ENCODE measurements at places on chromosomes 5 and 9. TPM values are rescaled to one million over a fixed set of nuclear protein-coding genes. Genes with fewer than 3 reads are reported as not detected.

GRCh38 chr5:170223360-170223759, 9.4 kb upstream of the C5orf58 start:
- no peaks in the 10 kb centered on the region for H3K4me1 ChIP-seq
- no peak for DNase-seq
- no peak overlapping the region for H3K27ac ChIP-seq
- H3K4me3 ChIP-seq = no peak overlapping the region
- H3K36me3 ChIP-seq = no peaks in the 10 kb centered on the region

GRCh38 chr5:24789611-24790351, 145.0 kb upstream of the CDH10 start:
- H3K36me3 ChIP-seq = no peaks in the 10 kb centered on the region
- no peak overlapping the region for H3K27ac ChIP-seq
- H3K27me3 ChIP-seq = no peaks in the 10 kb centered on the region
- no peak overlapping the region for H3K4me3 ChIP-seq
- DNase-seq = no peak

DNA sequence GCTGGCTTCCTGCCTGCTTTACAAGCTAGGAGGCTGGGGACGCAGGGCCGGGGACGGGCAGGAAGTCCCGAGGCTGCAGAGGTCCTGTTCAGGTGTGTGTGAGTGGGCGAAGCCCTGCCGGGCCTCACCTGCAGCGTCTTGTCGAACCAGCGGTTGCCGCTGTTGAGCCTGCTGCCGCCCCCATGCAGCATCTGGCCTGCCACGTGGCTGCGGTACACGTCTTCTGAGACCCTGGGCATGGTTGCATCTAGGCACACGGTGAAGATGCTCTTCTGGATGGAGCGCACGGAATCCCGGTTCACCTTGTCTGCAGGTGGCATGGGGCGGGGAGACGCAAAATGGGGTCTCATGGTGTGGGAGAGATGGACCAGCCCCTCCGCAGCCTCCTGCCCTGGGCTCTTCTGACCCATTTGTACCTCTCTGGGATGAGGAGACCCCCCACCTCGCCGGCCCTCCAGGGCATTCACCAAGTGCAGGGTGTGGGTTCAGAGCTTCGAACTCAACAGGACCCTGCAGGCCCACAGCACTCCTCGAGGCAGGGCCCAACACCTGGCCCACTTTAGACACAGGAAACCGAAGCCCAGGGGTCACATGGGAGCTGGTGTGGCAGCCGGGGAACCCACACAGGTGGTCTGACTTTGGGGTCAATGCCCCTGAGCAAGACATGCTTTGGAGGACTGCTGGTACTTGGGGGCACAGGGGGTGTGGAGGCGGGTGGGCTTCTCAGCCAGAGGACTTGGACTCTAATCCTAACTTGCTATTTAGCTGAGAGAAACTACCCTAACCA, 10.0 kb downstream of the CRAT start:
- peaks cover 6% of the 10 kb centered on the region for H3K4me1 ChIP-seq
- no peaks in the 10 kb centered on the region for H3K27me3 ChIP-seq
- DNase-seq = no peak
- H3K36me3 ChIP-seq = peaks cover 61% of the 10 kb centered on the region

GRCh38 chr9:14349447-14350348, 35.8 kb upstream of the NFIB start:
- H3K4me1 ChIP-seq = peaks cover 72% of the 10 kb centered on the region
- DNase-seq = no peak
- peak overlapping the region; percentile 46 for H3K4me3 ChIP-seq
- peaks cover 63% of the 10 kb centered on the region for H3K27me3 ChIP-seq
- H3K36me3 ChIP-seq = no peaks in the 10 kb centered on the region
- H3K27ac ChIP-seq = peak overlapping the region; percentile 78

GRCh38 chr9:87337335-87338087, 160.2 kb upstream of the DAPK1 start:
- H3K27ac ChIP-seq = peak overlapping the region; percentile 46
- peak overlapping the region; percentile 33 for H3K4me3 ChIP-seq
- peaks cover 10% of the 10 kb centered on the region for H3K27me3 ChIP-seq

Gene PPIC
- total RNA-seq = 22.5 TPM

- H3K4me1 ChIP-seq = no peaks in the 10 kb centered on the region
- H3K27ac ChIP-seq = no peak overlapping the region
- no peaks in the 10 kb centered on the region for H3K27me3 ChIP-seq
Measured at GRCh38 chr5:102654559-102655349, 100.4 kb upstream of the PAM start.

GRCh38 chr9:88464851-88465250, 70.1 kb upstream of the NXNL2 start:
- H3K4me1 ChIP-seq = no peaks in the 10 kb centered on the region
- no peaks in the 10 kb centered on the region for H3K27me3 ChIP-seq
- no peak overlapping the region for H3K4me3 ChIP-seq
- DNase-seq = no peak

DNA sequence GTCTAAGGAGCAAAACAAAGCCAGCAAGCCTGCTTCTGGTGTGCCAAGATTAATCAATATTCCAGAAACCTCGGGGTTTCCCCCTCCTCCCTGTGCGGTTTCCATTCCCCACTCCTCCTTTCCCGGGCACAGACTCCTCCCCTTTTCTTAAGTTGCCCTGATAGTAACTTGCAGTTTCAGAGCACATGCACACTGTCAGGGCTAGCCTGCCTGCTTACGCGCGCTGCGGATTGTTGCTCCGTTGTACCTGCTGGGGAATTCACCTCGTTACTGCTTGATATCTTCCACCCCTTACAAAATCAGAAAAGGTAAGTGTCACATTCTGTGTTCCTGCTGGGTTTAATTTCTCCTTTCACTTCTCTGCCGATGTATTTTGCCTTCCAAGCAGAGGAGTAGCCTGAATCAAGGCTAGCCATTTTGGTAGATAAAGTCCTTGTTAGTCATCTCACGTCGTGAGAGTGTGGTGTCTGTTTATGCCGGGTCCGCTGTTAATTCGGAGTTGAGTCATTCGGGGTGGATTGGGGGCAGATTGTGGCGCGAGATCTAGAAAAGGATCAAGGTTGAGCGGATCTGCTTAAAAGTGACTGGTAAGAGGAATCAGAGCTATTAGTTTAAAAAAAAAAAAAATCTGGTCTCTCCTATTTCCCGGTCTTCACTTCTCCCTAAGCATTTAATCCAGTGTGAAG, at the start of gene SLC1A3:
SLC1A3 (plus strand) TSS at position 179 of the 686 bp plus-strand sequence. CDS start 1,818 bp downstream, outside the sequence.
- no peaks in the 10 kb centered on the region for H3K27me3 ChIP-seq
- H3K4me1 ChIP-seq = peaks cover 23% of the 10 kb centered on the region
- no peaks in the 10 kb centered on the region for H3K36me3 ChIP-seq
- peak within 1 kb of the TSS; percentile 49 for H3K4me3 ChIP-seq
- H3K27ac ChIP-seq = peak within 1 kb of the TSS; percentile 52

Gene SPINK13
- total RNA-seq = not detected

GRCh38 chr5:18236386-18236785, 602.1 kb downstream of the TAF11L14 start:
- H3K4me3 ChIP-seq = no peak overlapping the region
- H3K27me3 ChIP-seq = no peaks in the 10 kb centered on the region
- DNase-seq = no peak
- H3K36me3 ChIP-seq = no peaks in the 10 kb centered on the region

- H3K4me3 ChIP-seq = no peak overlapping the region
- H3K36me3 ChIP-seq = no peaks in the 10 kb centered on the region
- DNase-seq = no peak
- H3K27me3 ChIP-seq = no peaks in the 10 kb centered on the region
Measured at GRCh38 chr5:158629591-158630312, 470.0 kb downstream of the EBF1 start.

Gene NEUROG1
- not detected for total RNA-seq

- peaks cover 7% of the 10 kb centered on the region for H3K4me1 ChIP-seq
- DNase-seq = no peak
- H3K27me3 ChIP-seq = no peaks in the 10 kb centered on the region
- no peaks in the 10 kb centered on the region for H3K36me3 ChIP-seq
- H3K27ac ChIP-seq = no peak overlapping the region
- H3K4me3 ChIP-seq = no peak overlapping the region
Measured at GRCh38 chr5:16844952-16845351, 91.1 kb downstream of the MYO10 start.

Gene PCDHGA2
- total RNA-seq = 3.5 TPM

- no peak overlapping the region for H3K4me3 ChIP-seq
- H3K27me3 ChIP-seq = no peaks in the 10 kb centered on the region
- no peaks in the 10 kb centered on the region for H3K36me3 ChIP-seq
- peaks cover 27% of the 10 kb centered on the region for H3K4me1 ChIP-seq
Measured at GRCh38 chr5:54357408-54358058, 47.2 kb upstream of the ARL15 start.

Measured in stomach (tissue), 19 donors.